ENCODE measurements at places on chromosomes 13 and 19.
A peak's percentile ranks its signal among the peaks of the same experiment; 100 is the strongest.

DNA sequence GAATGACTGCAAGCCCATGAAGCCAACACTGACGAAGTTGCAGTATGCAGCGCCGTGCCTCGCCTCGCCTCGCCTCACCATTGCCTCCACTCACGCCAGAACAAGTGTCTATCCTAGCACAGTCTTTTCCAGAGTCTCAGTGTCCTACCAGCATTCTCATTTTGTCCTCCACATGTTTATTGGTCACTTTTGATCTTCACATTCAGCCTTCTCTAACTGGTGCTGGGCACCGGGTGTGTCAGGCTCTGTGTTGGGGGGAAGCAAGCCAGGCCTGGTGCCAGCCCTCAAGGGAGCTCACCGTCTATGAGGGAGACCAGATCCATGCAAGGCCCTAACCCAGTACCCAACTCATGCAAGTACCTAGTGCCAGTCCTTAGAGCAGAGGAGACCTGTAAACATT, 69.7 kb upstream of the GPR183 start:
- DNase-seq: no peak

DNA sequence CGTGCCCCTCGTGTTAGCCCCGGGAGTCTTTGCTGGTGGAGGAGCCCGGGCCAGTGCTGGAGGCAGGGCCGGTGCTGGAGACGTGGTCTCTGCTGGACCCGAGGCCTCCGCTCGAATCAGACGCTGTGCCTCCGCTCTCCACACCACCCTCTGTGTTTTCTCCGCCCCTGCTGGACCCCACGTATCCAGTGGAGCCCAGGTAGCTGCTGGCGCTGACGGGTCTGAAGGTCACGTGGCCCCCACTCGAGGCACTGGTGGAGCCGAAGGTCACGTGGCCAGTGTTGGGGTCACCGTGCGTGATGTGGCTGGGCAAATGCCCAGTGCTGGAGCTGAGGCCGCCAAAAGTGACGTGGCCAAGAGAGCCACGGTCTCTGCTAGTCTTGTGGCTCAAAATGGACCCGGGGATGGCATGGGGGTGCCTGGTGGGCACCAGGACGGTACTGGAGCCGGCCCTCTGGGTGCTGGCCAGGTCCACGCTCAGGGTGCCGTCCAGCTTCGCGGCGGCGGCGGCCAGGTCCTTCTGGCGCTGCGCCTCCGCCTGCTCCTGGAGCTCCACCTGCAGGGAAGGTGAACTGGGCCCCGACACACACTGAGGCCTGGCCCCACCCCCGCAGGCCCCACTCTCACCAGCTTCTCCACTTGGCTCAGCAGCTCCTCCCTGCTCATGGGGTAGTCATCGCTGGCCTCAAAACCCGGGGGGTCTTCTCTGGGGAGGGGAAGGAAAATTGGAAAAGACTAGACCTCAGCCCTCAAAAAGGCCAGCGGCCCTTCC, 27.3 kb downstream of the ZNF114 start:
- DNase-seq: no peak

DNA sequence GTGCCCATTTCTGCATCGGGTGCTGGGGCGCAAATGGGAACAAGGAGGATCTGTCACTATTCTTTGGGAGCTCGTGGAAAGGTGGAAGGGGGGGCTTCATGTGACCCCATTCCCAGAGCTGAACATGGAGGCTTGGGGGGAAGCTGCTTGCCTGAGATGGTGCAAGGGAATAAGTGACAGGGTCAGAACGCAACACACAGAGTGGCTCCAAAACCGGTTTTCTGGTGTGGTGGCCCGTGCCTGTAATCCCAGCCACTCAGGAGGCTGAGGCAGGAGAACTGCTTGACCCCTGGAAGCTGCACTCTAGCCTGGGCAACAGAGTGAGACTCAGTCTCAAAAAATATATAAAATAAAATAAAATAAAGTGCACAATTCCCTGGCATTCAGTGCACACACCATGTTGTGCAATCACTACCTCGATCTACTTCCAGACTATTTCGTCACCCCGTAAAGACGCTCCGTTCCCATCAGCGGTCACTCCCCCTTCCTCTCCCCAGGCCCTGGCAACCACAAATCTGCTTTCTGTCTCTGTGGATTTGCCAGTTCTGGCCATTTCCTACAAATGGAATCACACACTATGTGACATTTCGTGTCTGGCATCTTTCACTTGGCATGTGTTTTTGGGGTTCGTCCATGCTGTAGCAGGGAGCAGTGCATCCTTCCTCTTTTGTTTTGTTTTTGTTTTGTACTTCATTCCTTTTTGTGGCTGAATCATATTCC, 18.2 kb upstream of the COMP start:
- DNase-seq: no peak

DNA sequence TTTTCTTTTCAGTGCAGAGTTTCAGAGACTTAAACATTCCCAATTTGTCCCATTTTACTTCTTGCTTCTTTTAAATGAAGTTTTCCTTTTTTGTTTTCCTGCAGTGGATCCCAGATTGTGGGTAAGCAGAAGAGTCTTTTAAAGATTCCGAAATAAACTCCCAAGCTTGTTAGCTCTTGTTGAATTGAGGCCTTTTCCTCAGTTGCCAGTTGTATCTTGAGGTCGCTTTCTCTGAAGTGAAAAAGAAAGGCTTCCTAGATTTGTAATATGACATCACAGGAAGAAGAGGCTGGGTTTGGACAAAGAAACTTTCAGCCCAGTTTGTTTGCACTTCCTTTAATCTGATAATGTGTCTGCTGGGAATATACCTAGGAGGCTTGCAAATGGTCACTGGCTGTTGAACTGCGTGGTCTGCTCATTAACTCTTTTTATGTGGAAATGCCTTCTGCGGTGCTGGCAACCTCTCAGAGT, at the start of gene LPAR6:
LPAR6 (minus strand) TSS at position 233 of the 471 bp plus-strand sequence. CDS start 690 bp downstream, outside the sequence.
- DNase-seq: peak; percentile 63

DNA sequence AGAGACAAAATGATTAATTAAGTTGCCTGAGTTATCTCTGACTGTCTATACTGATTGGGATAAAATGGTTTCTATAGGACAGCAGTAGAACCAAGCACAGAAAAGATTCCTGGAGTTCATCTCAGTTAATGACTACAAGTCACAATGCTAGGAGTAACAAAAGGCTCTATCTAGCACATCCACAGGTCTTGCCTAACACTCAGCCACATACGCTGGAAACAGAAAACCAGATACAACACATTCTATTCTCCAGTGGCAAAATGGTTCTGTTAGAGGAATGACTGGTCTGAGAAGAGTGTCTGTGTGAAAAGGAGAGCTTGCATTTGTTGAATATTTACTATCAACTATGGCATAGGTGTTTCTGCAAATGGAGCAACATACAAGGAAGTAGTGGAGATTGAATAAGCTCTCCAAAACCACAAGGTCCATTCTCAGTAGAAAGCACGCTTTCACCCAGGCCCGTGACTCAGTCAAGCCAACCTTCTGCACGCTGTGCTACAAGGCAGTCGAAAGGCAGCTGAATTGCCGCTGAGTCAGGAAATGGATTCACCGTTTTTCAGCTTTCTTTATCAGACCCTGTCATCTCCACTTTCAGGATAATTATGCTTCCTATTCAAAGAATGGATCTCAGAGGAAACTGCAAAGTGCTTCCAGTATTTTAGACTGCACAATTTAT, 761.5 kb downstream of the EFNB2 start:
- DNase-seq: peak; percentile 35

DNA sequence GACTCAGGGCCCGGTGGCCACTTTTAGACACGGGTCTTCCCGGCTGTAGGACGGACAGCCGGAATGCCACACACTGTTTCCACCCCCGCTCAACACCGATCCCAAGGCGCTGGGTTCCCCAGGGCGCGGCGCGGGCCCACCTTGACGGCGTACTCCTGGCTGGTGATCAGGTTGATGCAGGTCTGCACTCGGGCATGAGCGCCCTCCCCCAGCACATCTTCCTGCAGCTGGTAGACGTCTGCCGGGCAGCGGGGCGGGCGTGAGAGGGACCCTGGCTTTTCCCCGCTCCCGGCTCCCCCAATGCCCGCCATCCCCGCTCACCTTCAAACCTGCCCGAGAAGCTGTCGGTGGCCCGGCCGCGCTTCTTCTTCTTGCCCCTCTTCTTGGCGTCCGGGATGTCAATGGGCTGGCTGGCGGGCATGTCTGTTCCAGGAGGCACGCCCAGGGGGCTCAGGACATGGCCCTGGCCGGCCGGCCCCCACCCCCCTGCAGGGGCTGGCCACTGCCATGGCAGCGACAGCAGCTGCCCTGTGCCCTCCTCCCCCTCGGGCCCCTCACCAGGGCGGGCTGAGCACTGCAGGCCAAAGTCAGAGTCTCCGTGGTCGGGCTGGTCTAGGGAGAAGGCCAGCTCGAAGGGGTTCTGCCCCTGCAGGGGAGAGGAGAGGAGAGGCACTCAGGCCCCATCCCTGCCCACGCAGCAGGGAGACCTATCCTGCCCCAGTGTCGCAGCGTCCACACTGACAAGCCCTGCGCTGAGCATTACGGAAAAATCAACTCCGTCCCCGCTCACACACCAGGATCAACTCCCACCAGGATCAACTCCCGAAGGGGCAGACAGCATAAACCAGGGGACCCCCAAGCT, 4.8 kb downstream of the MKNK2 start:
- no peak for DNase-seq

GRCh38 chr19:3094601-3095440, 659 bp downstream of the GNA11 start:
- no peak for DNase-seq

DNA sequence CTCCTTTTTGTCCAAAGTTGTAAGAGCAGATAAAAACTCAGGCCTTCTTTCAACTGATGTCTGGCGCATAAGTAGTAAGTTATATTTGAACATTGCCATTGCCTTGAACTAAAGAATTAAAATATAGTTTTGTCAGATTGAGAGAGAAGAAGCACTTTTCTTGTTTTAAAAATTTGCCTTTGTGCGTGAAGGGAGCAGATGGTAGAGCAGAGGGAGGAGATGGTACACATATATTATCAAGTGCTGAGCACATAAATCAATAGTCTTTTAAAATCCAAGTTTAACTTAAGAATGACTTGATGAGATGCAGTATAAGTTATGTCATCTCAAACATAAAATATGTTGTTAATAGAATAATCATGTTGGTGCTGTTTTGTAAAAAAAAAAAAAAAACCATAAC, 504.6 kb upstream of the KLHL1 start:
- no peak for DNase-seq

DNA sequence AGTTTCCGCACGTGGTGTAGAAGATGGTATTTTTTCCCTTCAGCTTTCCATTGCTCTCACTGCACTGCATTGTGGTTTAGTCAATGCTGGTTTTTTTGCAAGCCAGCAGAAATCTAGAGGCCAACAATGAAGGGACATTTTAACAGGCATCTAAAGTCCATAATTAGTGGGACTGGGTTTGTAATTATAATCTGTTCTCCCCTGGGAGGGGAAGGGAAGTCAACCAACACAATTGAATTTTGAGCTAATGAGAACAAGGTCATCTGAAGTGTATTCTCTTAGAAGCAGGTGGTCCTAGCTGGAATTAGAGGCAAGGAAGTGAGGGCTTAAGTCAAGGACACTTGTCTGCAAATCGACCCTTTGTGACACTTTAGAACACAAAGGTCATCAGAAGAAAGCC, 156.4 kb downstream of the MYO16 start:
- DNase-seq: no peak

- peak; percentile 29 for DNase-seq
Observed at GRCh38 chr13:102799426-102800144, 666 bp downstream of the BIVM start.

DNA sequence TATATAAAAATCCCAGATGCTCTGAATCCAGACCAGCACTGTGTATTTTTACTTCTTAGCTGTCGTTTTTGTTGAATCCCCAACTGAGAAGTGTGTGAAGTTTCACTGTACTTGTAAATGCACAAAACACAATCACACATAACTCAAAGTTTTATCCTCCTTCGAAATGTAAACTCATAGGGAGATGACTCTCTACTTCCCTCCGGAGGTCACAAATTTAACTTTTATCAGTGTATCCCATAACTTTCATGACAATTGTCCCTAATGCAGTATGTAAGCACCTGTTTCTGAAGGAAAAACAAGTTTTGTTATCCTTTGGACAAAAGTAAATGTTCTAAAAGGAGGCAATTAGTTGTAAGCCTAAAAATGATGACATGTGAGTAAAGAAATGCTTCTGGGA, 665.0 kb upstream of the SLITRK6 start:
- DNase-seq: no peak

- DNase-seq: no peak
Observed at GRCh38 chr19:55285229-55285890, 1.6 kb downstream of the BRSK1 start.

DNA sequence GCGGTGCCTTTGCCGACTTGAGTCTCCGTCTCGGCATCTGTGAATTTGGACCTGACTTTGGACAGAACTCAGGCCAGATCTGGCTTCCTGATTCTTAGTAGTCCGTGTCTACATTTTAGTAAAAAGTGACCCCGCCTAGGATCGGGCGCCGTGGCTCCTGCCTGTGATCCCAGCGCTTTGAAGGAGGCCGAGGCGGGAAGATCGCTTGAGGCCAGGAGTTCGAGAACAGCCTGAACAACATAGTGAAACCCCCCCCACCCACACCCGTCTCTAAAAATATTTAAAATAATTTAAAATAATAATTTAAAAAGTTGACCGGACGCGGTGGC, 849 bp upstream of the TCF3 start:
- DNase-seq: no peak

DNA sequence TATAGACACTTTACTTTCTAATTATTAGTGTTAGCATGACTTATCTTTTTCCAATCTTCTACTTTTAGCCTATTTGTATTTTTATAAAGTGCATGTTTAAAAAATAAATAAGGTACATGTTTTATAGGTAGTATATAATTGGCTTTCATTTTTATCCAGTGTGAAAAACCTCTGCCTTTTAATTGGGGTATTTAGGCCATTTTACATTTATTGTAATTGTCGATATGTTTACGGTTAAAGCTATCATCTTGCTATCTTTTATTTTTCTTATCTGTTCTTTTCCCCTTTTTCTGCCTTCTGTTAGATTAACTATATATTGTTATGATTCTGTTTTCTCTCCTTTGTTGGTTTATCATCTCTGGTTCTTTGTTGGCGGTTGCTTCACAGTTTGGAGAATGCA, 9.1 kb downstream of the PROZ start:
- DNase-seq: no peak

DNA sequence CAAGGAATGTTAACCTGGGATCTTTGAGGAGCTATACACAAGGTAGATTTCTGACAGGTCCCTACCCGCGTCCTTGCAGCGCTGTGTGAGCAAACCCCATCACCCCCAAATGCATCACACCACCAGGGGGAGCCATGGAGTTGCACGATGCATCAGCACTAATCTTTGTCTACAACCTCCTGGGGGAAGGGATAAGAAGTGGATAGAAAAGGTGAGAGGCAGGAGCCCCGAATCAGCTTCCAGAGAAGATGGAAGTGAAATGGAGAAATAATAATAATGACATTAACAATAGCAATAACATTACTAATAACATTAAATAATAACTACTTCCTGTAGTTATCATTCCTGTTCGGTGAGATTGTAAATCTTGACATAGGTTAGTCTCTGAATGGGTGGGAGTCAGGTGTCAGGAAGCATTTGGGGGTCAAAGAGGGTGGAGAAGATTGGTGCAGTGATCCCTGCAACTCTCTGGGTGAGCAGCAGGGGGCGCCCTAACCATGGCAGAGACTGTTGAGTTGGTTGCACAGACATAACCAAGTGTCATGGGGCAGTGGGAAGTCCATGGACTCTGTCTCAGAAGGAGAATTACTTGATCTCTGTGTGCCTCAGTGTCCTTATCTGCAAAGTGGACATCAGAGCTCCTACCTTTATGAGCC, 16.5 kb downstream of the SIGLEC7 start:
- peak; percentile 12 for DNase-seq

GRCh38 chr13:106033659-106034058, 501.8 kb downstream of the EFNB2 start:
- DNase-seq: no peak
